ENCODE measurements at places on chromosomes 1 and 21.

GRCh38 chr1:43271186-43272118 is 1.7 kb downstream of the TMEM125 start:
- DNase-seq, result no peak

- DNase-seq, result no peak
Measured at GRCh38 chr1:33410091-33410701, 20.7 kb downstream of the PHC2 start.

DNA sequence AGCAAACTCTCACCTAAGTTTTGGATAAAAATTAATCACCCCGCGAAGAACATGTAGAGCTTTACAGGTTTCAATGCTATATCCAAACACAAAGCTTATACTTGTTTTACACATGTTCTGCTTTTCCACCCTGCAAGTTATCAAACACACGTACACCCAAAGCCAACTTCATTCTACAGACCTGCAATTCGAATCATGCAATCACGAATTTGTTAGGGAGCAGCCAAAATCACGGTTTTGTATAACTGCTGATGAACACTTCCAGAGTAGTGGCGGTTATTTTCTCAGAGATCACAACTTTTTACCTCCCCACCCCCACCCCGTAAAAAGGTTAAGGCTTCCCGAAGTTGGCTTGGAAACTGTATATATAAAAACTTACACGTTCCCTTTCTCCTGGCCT is 1.4 kb downstream of the HMGN1 start:
- DNase-seq, result no peak

- no peak for DNase-seq
Measured at GRCh38 chr1:149997585-149998262, 12.8 kb downstream of the OTUD7B start.
